CD8-positive, alpha-beta memory T cell (primary cell): ENCODE measurements at places on chromosomes 6 and 20.

- peak; percentile 60 for DNase-seq
Observed at GRCh38 chr20:1434571-1435336, 31.9 kb downstream of the NSFL1C start.

DNA sequence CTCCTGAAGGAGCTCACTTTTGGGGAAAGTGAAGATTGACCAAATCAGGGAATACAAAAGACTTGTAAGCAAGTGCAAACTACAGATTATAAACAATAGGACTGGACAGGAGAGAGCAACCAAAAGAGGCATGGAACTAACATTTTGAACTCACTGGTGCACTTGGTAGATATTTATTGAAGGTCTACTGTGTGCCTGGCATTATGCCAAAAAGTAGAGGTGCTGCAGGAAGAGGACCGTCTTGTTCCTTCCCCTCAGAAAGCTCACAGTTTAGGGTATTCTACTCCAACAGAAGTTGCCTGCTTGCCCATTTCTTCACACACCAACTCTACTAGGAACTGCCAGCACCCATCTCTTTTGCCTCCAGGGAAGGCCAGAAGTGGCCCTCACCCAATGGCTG is 10.0 kb upstream of the TSHZ2 start:
- DNase-seq: no peak

- DNase-seq: no peak
Observed at GRCh38 chr6:112780498-112781096, 433.5 kb downstream of the RFPL4B start.

DNA sequence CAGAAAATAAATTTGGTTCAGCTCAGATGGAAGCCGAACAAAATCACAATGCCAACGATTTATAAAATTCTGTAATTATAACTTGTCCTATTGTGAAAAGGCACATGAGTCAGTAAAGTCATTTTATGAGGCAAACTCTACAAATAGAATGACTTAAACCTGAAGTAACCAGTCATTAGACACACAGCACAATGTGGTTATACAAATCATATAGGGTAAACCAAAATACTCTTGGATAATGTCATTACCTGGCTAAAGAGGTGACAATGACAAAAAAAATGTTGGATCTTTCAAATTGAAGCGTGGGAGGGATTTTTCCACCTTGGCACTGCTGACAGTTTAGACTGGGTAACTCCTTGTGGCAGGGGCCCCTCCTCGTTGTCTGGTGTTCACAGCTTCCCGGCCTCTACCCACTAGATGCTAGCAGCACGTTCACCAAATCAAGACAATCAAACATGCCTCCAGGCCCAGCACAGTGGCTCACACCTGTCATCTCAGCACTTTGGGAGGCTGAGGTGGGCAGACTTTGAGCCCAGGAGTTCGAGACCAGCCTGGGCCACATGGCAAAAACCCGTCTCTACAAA is 5.0 kb downstream of the ANKRD60 start:
- DNase-seq: no peak

DNA sequence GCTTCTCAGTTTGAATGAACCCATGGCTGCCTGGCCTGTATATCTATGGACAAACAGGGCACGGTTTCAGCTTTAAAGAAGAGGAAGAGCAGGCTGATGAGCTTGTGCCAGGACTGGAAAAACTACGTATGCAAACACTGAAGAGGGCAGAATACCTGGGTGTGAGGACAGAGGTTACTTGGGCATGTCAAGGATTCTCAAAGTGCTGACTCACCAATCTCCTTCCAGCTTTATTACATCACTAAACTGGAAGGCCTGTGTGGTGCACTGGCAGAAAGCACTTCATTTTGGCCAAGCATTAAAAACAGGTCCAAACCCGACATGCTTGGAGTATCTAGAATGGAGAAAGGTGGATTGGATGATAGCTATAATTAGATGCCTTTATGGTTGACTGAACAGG is 95.2 kb downstream of the GMPR start:
- no peak for DNase-seq

GRCh38 chr6:45625191-45625664 is 247.5 kb upstream of the SUPT3H start:
- DNase-seq: no peak

GRCh38 chr20:12902992-12903391 is 105.8 kb upstream of the SPTLC3 start:
- no peak for DNase-seq

DNA sequence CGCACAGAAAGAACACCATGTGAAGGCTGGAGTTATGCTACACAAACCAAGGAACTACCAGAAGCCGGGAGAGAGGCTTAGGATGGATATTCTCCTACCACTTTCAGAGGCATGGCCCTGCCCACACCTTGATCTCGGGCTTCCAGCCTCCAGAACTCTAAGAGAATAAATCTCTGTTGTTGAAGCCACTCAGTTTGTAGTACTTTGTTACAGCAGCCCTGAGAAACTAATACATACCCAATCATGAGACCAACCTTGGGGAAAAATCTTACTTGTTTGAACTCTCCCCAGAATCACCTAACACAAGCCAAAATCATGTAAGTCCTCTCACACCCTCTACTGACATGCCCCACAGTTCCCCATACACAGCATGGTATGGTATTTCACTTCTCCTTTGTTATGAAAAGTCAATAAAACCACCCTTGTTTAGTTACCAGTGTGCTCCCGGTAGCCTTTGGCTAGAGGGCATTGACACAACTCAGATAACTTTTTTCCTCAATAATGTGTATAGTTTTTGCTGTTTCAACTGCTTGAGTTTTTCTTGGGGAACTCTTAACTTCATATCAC is 40.7 kb upstream of the SLC2A12 start:
- DNase-seq: no peak

DNA sequence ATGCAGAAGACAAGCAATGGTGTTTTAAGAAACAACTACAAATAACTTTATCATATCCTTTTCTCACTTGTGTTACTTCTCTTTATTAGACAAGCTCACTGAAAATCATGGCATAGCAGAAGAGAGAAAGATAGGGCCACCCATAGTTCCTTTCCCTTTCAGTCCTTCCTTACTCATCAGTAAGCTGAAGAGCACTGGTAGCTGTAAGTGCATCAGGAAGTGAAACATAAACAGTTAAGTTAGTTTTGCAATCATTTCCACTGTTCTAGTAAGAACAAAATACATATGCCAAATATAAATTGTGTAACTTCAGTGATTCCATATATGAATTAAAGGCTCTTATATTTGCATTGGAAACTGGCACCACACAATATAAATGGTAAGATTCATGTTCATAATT is 220.1 kb downstream of the HACE1 start:
- DNase-seq: no peak

DNA sequence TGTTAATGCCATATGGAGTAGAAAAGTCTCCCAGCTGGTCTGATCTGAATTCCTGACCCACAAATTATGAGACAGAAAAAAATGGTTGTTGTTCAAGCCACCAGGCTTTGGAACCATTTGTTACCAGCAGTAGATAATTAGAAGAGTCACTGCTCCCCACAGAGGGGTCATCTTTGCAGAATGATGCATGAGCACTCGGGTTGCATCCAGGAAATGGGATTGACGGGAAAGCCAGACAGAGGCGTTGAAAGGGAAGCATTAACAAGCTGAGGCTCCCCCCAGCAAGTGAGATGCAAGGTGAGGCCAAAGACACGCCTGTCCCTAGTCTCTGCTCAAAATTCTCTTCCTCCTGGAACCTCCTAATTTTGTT is 182.5 kb downstream of the SYNDIG1 start:
- DNase-seq: no peak

- no peak for DNase-seq
Observed at GRCh38 chr20:51696304-51697071, 71.7 kb downstream of the ATP9A start.

GRCh38 chr20:12130781-12131180 is 213.1 kb downstream of the BTBD3 start:
- no peak for DNase-seq

- no peak for DNase-seq
Observed at GRCh38 chr6:114833211-114833610, 490.4 kb upstream of the HS3ST5 start.

DNA sequence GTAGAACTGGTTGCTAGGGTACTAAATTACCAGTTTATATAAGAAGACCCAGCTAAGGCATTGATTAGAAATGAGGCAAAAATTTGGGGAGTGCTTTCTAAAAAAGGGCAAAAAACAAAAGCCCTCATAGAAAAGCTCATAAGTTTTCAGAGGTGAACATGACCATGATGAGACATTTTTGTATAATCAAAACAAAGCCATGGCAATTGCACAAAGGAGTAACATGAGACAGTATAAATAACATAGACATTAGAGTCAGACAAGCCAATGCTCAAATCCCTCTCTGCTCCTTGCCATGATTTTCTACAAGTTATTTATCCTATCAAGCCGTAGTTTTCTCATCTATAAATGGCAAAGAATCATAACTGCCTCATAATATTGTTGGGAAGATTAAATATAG is 112.2 kb upstream of the ADTRP start:
- no peak for DNase-seq

DNA sequence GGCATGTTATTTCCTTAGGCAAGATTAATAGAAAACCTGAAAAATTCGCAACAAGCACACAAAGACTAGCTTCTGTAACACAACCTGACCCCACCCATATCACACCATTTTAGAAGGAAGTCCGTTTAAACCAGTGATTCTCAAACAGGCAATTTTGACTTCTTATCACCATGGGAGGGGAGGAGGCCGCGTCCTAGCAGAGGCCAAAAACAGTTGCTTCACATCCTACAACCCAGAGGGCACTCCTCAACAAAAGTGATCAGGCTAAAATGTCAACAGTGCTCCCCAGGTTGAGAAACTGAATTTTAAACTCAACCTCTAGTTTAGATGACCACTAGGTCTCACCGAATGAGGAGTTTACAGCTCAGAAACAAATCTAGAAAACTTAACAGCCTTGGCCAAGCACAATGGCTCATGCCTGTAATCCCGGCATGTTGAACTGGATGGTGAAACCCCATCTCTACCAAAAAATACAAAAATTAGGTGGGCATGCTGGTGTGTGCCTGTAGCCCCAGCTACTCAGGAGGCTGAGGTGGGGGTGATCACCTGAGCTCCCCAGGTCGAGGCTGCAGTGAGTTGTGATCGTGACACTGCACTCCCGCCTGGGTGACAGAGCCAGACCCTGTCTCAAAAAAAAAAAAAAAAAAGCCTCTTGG is 3.4 kb downstream of the SNX5 start:
- no peak for DNase-seq

DNA sequence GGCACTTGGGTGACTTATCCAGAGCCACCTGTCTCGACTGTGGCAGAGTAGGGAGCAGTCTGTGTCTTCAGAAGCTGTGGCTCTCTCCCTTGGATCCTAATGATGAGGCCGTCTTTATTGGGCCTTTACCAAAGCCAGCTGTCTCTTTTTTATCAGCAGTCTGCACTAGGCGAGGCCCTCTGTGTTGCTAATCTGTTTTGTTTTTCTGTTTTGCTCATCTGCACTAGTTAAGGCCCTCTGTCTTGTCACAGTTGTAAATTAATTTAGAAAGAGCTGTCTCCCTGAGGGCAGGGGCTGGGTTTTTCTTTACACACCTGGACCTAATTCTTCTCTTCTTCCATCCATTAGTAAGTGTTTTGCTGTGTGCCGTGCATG is 45.0 kb downstream of the CDS2 start:
- no peak for DNase-seq

DNA sequence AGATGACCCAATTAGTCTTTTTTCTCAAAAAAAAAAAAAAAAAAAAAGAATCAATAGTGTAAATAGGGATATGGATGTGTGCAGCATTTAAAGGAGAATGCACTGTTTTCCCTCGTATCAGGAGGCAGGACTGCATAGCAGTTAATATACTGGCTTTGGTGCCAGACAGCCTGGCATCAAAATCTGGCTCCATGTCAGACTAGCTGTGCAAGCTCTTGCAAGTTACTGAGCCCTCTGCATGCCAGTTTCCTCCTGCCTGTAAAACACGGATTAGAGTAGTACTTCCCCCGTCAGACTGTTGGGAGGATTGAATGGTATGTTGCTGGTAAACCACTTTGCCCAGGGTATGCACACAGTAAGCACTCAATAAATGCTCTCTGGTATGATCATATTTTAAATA is 594.2 kb upstream of the CHD6 start:
- no peak for DNase-seq
